Left kidney (tissue), 8 donors: ENCODE measurements at places on chromosomes 7 and 10.

- no peak for DNase-seq
These were observed 26.5 kb downstream of the DNAJB12 start for GRCh38 chr10:72328045-72328828.

DNA sequence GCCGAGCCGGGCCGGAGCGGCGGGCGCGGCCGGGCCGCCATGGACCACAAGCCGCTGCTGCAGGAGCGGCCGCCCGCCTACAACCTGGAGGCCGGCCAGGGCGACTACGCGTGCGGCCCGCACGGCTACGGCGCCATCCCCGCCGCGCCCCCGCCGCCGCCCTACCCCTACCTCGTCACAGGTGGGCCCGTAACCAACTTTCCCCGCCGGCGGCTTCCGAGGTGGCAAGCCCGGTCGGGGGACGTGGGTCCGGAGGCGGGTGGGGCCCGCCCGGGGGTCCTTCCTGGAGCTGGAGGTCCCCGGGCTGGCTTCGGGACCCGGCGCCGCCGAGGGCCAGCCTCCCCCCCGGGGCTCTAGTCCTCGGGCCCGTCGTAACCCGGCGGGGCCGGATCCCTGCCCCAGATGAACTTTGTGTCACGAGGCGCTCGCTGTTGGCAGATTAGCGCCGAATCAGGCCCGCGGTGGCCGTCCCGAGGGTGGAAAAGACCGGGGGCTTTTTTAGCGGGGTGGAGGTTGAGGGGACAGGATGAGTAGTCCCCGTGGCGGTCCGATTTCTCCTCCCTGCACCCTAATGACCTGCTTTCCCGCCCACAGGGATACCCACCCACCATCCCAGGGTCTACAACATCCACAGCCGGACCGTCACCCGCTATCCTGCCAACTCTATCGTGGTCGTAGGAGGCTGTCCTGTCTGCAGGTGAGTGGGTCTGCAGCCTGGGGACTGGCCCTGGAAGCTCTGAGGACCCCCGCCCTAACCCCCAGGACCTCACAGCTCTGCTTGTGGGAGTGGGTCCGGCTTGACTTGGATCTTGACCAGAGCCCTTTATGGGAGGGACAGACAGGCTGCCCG is 496 bp downstream of the BRI3 start:
- no peak for DNase-seq

- no peak for DNase-seq
These were observed 18.4 kb upstream of the PDGFA start for GRCh38 chr7:537911-538634.

DNA sequence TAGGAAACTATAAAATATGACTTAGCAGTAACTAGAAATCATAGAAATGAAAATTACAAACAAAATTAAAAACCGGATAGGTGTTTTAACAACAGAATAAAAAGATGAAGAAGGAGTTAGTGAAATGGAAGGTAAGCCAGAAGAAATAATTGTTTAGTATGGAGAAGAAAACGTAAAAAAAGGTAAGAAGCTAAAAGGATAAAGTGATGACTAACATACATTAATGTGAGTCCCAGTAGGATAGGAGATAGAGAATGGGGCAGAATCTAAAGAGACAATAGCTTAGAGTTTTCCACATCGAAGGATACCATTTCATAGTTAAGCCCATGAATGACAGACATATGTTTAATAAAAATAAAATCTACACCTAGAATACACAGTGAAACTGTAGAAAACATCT is 25.3 kb downstream of the GTF2I start:
- DNase-seq = no peak

GRCh38 chr10:3292636-3293035 is 120.1 kb upstream of the PITRM1 start:
- DNase-seq = no peak

DNA sequence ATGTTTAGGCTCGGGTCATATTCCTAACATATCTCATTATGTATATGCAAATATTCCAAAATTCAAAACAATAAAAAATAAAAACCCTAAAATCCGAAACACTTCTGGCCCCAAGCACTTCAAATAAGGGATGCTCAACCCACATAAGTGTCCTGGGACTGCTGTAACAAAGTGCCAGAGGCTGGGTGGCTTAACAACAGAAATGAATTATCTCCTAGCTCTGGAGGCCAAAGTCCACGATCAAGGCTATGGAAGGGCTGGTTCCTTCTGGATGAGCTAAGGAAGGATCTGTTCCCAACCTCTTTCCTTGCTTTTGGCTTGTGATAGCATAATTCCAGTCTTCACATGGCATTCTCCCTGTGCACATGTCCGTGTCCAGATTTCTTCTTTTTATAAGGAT is 181.6 kb upstream of the NFE2L3 start:
- no peak for DNase-seq

- DNase-seq = no peak
These were observed 65.6 kb downstream of the ZEB1 start for GRCh38 chr10:31384589-31384949.

GRCh38 chr7:116211913-116212596 is 1.7 kb downstream of the TES start:
- DNase-seq = no peak

DNA sequence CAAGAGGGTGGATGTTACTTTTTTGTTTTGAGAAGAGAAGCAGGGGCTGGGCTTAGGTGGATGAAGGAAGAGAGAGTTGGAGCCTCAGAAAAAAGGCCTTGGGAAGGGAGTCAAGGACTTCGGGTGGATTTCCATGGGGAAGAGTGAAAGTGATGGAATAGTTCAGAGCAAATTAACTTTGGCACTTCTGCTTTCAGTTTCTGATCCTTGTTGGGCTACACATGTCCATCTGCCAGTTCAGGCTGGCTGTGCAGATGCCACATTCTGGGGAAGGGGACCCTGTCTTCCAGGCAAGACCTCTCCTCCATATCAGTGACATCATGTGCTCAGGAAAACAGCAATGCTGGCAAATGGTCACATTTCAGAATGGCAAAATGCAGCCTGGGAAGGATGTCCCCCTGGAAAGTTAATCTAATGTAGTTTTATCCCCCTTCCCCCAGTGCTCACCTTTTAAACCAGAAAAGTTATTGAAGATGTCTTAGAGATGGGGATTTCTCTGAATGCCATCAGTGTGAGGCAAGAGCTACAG is 86.0 kb downstream of the WDFY4 start:
- no peak for DNase-seq

GRCh38 chr10:71068861-71069271 is 143.5 kb upstream of the UNC5B start:
- DNase-seq = no peak

DNA sequence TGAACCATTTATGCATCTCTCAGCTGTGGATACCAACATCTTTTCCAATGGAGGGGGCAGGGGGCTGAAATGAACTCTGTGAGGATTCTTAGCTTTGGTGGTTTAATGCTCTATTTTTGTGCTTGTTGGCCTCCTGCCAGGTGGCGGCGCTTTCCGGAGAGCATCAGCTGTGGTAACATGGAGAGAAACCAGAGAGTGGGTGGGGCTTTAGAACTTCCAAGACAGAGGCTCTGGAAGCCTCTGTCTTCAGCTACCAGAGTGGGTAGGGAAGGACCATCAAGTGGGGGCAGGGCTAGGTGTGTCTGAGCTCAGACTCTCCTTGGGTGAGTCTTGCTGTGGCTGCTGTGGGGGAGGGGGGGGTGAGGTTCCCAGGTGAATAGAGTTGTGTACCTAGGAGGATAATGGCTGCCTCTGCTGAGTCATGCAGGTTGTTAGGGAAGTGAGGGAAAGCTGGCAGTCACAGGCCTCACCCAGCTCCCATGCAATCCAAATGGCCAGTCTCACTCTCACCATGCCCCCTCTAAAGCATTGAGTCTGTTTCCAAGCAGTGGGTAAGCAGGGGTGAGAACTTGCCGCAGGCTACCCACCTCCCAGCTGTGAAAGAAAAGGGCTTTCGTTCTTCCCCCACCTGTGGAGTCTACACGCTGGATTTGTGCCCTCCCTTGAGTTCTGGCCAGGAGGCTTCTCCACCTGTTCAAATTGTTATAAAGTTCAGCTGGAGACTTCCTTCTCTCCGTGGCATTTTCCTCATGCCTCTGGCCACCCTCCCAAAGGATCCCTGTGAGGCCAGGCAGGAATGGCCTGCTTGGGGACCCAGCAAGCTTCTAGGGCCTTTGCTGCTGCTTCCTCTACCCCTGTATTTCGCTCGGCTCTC is 527.0 kb downstream of the NEBL start:
- DNase-seq = no peak

- no peak for DNase-seq
These were observed 22.4 kb downstream of the FBXW4 start for GRCh38 chr10:101672536-101672935.

DNA sequence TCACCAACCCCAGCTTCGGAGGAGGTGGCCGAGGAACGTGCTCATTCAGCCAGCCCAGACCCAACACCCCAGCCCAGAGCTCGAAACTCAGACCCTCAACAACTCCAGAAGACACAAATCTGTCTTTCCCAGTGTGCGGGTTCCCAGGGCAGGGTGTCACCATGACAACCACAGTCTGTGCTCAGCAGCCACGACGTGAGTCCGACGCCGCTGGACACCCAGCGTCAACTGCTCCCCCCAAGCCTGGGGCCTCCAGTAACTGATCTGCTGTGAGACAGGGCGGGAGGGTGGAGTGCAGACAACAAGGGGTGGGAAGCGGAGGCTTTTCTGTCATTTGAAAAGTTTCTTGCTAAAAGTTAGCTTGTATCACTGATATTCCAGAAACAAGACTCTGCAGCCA is 167.2 kb downstream of the MAD1L1 start:
- DNase-seq = no peak

GRCh38 chr7:116447966-116448839 is 51.3 kb upstream of the CAV2 start:
- no peak for DNase-seq

- DNase-seq = no peak
These were observed 240.7 kb upstream of the MBL2 start for GRCh38 chr10:53013201-53013810.

GRCh38 chr7:149161241-149161848 is 14.1 kb downstream of the ZNF398 start:
- DNase-seq = no peak

DNA sequence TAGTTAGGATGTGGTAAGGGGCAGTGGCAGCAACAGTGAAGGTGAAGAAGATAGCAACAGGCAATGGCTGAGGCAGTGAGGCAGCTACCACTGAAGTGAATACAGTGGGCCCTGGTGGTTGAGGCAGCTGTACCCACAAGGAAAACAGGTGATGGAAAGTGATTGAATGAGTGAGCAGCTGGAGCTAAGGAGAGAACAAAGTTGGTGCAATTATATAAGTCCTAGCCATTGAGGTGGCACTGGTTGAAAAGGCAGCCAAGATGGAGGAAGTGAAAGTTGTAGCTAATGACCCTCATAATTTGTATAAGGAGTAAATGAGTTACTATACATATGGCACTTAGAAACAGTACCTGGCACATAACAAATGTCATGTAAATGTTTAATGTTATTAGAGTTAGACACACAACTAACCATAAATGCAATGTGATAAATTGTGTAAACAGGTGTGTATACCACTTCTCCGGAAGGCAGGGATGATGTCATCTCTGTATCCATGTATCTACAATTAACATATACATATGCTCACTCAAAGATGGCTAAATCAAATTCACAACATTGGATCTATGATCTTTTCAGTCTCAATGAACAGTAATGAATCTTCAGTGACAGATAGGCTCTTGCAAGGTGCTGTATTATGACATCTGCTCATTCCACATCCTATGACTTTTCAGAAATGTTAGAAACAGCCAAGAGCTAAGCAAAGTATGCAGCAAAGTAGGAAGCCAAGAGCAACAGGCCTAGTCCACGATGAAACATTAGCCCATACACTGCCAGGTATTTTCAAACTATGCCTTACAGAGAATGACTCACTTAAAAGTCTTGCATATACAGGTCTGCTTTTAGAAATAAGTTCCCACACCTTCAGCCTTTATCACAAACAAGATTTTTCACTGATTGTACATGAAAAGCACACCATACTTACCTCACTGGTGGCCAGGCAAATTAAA is 10.7 kb downstream of the XPNPEP1 start:
- DNase-seq = no peak

- no peak for DNase-seq
These were observed 71.0 kb upstream of the FAM171A1 start for GRCh38 chr10:15442056-15442455.

DNA sequence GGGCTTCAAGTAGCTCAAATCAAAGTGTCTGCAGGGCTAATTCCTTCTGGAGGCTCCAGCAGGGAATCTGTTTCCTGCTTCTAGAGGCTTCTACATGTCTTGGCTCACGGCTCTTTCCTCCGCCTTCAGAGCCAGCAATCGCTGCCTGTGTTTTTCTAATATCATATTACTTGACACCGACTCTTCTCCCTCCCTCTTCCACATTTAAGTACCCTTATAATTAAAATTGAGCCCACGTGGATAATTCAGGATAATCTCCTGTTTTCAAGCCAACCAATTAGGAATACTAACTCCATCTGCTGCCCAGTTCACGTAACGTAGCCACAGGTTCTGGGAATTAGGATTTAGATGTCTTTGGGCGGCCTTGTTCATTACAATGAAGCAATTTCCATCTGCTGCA is 372.2 kb downstream of the DPP6 start:
- DNase-seq = peak; percentile 36

DNA sequence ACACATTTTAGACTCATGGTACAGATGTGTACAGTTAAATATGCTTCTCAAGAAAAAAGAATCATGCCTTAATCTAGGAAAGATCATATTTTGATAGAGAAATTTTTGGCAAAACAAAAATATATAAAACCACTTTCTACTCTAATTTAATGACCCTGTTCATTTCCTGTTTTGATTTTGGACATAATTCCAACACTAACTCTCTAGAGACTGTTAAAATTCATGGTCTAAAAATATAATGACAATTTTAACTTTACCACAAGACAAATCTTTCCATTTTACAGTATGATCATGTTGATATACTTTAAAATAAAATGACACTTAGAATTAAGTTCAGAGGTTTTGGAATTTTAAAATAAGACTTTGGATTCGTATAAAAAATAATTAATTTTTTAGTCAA is 45.2 kb downstream of the PRKG1 start:
- no peak for DNase-seq

DNA sequence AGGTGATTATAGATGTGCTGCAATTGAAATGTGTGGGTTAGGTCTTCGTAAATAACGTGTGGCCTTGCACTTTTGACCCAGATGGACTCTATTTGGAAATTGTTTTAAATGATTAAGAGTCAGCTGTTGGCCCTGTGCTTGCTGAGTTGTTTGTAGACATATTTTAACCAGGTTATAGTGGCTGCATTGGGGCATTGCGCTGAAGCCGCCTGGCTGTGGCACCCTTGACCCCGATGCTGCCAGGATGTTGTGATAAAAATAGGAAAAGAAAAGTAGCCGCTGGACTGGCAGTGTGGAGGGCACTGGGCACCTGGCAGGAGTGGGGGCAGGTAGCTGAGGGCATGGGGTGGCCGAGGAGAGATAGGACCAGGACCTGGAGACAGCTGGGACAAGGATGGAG is 13.4 kb downstream of the LRRC27 start:
- no peak for DNase-seq

GRCh38 chr7:140940898-140941297 is 16.2 kb upstream of the BRAF start:
- DNase-seq = no peak

DNA sequence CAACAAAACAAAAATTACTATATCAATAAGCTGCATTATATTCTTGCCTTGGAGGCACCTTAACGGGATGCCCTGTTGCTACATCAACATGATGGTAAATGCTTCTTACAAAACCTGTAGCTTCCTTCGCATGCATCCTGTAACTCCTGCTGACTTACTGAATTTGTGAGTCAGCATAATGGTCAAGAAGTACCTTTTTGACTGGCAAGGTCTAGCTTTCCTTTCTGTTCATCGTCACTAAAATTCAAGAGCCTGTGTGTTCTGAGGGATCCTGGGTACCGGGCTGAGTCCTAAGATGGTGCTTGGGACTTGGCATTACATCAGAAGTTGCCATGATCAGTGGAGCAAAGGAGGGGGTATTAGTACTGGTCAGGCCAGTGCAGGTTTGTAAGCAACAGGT is 4.9 kb downstream of the PFKFB3 start:
- no peak for DNase-seq

- DNase-seq = no peak
These were observed 18.4 kb upstream of the MACROH2A2 start for GRCh38 chr10:70034232-70034631.
